ENCODE measurements at places on chromosomes 6 and 20.

DNA sequence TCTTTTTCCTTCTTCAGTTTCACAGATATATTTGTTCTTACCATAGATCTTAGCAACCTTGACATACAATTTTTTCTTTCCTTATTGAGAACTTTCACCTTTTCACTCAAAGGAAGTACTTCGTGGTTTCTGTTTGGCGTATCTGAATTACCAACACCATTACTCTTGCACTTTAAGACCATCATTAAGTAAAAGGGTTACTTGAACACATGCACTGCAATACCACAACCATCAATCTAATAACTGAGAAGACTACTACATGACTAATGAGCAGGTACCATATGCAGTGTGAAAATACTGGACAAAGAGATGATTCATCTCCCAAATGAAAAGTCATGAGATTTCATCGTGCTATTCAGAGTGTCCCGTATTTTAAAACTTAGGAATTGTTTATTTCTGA is 21.7 kb upstream of the SENP6 start:
- no peak for DNase-seq

GRCh38 chr20:32891926-32892660 is 33.4 kb downstream of the EFCAB8 start:
- DNase-seq, result no peak

GRCh38 chr6:50202766-50203165 is 153.0 kb upstream of the DEFB112 start:
- no peak for DNase-seq

DNA sequence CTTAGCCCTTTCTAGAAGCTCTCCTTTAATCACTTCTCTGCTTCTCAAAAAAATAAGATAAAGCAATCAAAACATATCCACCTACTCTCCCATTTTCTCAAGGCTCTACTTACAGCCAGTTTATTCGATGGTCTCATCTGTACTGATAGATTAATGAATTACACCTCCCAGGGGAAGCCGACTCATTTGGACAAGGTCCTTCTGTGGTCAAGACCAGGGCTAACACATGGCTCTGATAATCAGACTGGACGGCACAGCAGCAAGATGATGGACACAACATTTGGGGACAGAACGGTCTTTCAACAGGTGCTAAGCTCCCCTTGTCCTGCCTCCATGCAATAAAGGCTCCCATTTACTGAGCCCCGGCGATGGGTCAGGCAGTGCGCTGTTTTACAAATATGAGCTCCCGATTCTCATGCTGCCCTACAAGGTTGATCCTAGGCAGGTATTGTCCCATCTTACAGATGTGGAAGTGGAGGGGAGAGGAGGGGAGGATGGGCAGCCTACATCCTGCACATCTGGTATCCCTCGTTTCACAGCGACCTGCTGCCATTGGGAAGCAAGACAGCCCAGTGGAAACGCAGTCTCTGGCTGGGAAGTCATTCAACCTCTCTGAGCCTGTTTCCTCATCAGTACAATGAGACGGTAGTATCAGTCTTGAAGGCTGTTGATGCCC is 15.7 kb downstream of the CPNE5 start:
- DNase-seq, result no peak

DNA sequence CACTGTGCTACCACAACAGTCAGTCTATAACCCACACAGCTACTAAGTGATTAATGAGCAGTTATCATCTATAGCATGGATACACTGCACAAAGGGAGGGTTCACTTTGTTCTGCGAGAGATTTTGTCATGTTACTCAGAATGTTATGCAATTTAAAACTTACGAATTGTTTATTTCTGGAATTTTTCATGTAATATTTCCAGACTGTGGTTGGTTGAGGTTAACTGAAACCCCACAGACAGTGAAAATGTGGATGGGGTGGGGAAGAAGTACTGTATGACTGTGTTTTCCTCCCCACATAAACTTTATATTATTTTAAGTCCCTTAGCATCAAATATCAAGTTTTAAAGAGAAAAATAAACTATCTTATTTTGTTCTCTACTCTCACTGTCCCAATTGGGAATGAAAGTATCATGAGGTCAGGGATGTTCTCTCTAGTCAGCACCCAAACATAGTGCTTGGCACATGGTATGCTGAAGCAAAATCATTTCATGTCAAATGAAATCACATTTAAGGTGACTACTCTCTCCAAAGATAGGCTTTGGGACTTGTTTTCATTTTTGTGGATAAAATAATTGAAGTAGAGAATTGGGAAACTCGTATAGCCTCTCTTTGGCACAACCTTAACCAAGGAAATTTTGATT is 25.4 kb downstream of the DOP1A start:
- no peak for DNase-seq

GRCh38 chr6:162726947-162727321 is 632 bp downstream of the PRKN start:
- no peak for DNase-seq

- no peak for DNase-seq
Measured at GRCh38 chr20:51310216-51310615, 232.3 kb downstream of the NFATC2 start.

DNA sequence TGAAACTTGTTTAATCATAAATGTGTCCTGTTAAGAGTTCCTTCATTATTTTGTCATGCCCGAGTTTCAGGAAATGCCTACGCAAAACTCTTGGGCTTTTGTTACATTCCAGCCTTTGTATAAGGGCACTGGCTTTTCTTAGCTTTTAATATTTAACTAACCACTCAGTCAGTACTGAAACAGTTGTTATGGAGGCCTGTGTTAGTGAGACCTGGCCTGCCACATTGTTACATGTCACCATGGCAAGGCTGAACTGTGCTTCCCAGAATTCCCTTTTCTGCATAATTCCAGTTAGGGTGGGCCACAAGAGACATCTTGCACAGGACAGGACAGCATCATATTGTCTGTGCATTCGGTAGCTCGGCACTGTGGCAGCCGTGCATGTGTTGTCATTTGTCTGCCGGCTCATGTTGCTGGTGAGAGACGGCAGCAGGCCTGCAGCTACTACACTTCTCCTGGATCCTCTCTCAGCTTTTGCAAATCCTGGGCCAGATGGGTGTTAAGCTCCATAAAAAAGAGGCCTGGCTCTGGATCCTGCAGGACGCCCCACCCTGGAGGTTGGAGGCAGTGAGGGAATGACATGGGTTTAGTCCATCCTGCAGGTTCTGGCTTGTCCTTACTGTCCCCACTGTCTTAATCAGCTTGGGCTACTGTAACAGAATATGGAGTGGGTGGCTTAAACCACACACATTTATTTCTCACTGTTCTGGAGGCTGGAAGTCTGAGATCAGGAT is 128.8 kb upstream of the DTNBP1 start:
- DNase-seq, result no peak

DNA sequence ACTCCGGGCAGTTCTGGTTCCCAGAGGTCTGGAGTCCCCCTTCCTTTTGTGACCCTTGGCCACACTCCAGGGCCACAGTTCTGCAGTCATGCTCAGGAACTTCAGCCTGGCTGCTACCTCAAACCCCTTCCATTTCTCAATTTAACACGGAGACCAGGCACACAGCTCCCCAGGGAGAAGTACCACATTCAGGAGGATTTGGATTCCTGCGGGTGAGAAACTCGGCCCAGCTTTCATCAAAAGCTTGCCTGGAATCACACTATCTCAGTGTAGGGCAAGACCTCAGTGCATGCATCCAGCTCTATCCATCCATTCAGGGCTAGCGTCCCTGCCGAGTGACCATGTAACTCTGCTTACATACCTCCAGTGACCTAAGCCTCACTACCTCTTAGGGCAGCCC is 16.8 kb upstream of the IP6K3 start:
- no peak for DNase-seq

GRCh38 chr6:113048741-113049140 is 701.6 kb downstream of the RFPL4B start:
- no peak for DNase-seq

DNA sequence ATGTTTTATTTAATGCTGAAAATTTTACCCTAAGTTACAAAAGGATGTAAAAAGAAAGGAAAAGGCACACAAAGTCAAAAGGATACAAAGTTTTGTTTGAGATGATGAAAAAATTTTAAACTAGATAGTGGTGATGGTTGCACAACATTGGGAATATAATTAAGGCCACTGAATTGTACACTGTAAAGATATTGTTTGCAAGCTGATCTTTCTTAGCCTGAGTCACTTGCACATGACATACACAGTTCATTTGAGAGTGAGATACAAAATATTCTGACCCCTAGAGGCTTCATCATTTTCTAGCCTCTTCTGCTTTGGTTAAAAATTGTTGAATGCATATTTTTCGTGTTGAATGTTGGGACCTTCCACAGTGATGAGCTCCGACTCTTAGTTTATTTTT is 462.6 kb downstream of the HDGFL1 start:
- DNase-seq, result no peak

DNA sequence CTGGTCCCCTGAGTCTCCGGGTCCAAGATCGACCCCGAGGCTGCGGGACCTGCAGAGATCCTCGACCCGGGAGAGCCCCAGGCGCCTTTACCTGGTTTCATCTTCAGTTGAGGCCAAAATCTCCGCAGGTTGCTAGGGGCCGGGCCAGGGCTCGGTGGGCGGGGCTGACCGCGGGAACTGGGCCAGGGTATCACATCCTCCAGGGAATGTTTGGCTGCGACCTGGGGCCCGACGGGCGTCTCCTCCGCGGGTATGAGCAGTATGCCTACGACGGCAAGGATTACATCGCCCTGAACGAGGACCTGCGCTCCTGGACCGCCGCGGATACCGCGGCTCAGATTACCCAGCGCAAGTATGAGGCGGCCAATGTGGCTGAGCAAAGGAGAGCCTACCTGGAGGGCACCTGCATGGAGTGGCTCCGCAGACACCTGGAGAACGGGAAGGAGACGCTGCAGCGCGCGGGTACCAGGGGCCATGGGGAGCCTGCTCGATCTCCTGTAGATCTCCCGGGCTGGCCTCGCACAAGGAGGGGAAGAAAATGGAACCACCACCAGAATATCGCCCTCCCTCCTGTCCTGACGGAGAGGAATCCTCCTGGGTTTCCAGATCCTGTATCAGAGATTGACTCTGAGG is 53.8 kb upstream of the POLR1H start:
- DNase-seq, result no peak

GRCh38 chr6:142534076-142534475 is 232.3 kb downstream of the ADGRG6 start:
- no peak for DNase-seq

- no peak for DNase-seq
Measured at GRCh38 chr6:159878341-159878740, 12.4 kb upstream of the MAS1 start.

DNA sequence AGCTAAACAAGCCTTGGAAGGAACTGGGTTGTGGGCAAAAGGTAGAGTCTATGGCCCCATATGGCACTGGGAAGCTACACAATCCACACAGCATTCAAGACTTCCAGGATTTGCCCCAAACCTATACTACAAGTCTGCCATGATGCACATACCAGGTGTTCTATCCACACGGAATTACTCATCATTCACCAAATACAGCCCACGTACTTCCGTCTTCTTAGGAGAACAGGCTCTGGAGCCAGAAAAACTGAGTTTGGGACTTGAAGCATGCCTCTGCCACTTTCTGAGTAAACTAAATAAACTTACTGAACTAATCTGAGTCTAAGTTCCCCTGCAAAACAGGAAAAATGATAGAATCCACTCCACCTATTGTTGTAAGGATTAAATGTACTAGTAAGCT is 28.6 kb downstream of the RIMS4 start:
- DNase-seq, result no peak

GRCh38 chr6:157092736-157093135 is 230.6 kb downstream of the TMEM242 start:
- no peak for DNase-seq

DNA sequence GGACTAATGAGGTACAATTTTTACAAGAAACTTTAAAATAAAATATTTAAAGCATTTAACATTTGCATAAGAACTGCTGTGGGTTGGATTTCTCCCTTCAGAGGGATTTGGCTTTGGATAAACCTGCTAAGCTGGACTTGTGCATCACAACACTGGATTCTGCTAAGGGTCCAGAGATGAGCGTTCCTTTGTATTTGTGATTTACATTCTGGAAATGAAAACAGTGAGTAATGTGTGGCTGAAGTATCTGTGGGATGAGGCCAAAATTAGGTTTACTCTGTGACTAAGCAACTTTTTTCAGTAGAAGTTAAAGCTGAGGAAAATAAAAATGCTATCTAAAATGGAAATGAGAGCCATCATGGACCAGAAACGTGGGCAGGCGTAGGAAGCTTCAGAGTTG is 494.3 kb downstream of the EPM2A start:
- DNase-seq, result no peak

DNA sequence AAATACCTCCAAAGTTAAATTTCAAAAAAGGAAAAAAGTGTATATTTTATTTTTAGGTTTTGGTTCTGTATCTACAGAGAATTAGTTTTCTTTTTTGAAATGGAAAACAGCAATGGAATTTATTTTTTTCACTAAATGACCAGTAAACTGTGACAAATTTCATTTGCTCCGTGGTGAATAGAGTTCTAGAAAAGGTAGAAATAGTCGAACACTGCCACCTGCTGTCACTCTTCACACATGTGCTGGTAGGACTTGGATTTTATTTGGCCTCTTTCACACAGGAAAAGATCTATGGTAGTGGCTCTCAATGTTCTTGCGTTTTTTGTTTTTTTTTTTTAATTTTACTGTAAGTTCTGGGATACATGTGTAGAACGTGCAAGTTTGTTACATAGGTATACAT is 312.5 kb downstream of the EYA4 start:
- no peak for DNase-seq

DNA sequence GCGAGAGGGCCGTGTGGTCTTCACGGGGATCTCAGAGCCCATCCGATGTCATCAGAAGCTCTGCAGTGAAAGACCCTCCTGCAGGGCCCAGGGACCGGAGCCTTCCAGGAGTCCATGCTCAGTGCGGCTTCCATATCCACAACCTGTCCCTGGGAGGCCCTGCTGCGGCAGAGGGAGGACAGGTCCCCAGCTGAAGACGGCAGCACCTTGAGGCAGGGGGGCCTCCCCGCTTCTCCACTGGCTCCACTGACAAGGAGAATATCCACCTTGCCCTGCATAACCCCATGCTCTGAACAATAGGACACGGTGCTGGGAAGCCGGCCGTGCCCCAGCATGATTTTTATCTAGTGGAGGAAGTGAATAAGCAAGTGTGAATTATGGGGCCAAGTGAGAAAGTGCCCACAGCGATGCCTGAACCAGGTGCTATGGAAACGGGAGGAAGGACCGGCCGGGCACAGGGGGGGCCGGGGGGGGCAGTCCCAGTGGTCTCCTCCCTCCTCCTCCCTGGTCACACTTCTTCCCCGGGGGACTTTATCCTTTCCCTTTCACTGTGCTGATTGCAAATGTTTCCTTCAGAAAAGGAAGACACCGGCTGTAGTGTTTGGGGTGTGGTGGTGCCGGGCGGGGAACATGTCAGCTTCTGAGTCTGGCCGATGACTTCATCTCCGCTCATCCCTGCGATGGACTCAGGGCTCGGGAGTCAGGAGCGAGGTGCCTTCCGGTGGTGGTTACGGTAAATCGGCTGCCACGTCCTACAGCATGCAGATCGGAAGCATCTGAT is 225.1 kb downstream of the ERMARD start:
- DNase-seq, result no peak

GRCh38 chr20:47667086-47667485 is 118.2 kb downstream of the SULF2 start:
- no peak for DNase-seq

- DNase-seq, result no peak
Measured at GRCh38 chr6:149186873-149187272, 130.6 kb upstream of the TAB2 start.

- no peak for DNase-seq
Measured at GRCh38 chr6:138521790-138522189, 22.5 kb upstream of the NHSL1 start.

Data from activated CD4-positive, CD25-positive, alpha-beta regulatory T cell (primary cell).